ENCODE measurements at places on chromosomes 11 and 22.

DNA sequence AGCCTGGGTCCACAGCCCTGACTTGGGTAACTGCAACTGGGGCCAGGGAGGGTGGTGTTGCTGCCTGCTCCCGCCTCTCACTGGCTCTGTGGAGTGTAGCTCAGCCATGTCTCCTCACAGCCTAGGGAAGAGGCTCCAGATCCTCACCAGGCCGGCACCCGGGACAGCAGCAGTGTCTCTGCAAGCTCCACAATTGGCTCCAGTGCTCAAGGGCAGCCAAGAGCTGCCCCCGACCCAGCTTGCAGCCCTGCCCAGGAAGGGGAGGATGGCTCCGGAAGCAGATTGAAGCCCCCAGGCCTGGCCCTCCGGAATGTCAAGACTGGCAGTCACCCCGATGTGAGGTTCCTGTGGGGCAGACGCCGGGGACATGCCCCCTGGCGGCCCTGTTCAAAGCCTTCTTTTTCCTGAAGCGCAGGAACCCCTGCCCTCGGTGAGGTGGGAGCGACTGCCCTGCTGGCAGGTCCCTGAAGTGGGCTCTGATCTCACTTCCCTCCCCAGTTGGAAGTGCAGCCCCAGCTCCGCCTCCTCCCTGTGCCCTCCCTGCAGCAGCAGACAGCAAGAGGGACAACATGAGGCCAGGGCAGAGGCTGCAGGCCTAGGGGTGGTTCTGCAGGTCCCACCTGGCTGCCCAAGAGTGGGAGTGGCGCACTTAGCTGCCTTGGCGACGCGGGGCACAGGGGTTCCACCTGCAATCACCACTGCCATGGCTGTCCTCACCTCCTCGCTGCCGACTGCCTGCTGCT, 816.2 kb upstream of the LUZP2 start:
- DNase-seq = no peak

GRCh38 chr11:9057888-9058287, 33.5 kb downstream of the SCUBE2 start:
- no peak for DNase-seq

DNA sequence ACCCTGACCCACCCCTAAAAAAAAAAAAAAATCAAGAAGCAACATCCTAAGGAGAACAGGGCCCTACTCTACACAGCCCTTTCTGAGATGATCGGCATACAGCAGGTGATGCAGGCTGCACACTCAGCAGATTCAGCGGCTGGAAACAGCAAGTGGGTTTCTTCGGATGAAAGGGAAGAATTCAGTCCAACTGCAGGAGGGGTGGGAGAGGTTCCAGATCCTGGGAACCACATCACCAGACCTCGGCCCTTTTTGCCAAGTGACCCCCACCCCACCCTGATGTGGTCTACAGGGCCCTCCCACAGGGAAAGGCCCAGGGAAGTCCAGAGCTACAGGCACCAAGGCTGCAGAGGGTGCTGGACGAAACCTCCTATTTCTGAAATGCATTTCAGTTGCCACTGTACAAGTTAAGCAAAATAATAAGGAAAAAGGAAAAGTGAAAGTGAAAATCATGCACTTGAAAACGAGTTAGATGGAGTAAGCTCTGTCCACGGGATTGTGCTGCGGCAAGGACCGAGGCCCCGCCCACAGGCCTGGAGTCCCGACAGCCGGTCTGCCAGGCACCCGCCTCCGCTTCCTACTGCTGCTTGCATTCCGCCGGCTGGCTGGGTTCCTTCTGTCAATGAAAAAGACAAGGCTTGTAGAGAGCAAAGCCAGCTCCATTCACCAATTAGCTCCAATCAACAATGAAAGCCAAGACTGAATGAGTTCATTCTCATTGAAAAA, 16.0 kb upstream of the PHLDA2 start:
- no peak for DNase-seq

GRCh38 chr11:42802201-42802899, 509.4 kb upstream of the API5 start:
- DNase-seq = no peak

DNA sequence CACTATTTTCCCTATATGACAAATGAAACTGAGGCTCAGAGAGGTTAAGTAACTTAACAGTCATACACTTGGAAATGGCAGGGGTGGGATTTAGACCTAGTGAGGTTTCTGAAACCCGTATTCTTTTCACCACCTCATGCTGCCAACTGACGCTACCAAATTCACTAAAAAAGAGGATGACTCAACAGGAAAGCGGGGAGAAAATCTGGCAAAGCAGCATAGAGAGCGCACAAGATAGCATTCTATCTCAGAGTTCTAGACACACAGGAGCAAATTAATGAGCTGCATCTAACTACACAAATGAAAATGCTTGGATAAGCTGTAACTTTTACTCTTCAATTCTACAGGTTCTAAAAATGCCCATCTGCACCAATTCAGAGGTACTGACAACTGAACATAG, 136.4 kb downstream of the RBFOX2 start:
- DNase-seq = no peak

DNA sequence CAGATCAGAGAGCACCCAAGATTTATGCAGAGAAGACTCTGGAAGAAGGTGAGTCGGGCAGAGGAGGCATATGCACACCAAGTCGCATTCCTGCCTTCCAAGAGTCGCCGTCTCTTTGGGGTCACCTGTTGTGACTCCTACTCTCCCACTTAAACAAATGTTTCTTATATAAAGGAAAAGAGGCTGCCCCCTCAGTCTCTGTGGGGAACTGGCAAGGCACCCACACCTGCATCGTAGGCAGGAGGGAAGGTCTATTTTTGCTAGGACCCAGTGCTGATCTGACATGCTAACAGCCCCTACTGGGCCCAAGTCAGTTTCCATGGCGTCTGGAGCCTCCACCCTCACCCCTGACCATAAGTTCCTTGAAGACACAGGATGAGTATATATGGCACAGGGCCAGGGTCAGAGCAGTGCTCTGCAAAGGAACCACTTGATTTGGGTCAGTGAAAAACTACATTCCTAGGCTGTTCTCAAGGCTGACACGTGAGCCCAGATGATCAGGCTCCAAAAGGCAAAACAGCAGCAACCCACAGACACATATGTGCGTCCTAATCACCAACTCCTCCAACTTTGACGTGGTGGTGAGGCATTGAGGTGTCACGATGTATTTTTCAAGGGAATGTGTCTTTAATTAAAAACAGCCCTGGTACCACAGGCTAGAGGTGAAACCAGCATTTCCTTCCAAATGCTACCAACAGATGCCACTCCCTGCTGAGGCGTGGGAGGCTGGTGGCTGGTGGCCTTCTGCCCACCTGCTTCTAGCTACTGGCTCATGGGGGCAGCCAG, 55.6 kb upstream of the CSNK2A3 start:
- DNase-seq = no peak

GRCh38 chr11:69221086-69221485, 65.4 kb downstream of the SMIM38 start:
- no peak for DNase-seq

DNA sequence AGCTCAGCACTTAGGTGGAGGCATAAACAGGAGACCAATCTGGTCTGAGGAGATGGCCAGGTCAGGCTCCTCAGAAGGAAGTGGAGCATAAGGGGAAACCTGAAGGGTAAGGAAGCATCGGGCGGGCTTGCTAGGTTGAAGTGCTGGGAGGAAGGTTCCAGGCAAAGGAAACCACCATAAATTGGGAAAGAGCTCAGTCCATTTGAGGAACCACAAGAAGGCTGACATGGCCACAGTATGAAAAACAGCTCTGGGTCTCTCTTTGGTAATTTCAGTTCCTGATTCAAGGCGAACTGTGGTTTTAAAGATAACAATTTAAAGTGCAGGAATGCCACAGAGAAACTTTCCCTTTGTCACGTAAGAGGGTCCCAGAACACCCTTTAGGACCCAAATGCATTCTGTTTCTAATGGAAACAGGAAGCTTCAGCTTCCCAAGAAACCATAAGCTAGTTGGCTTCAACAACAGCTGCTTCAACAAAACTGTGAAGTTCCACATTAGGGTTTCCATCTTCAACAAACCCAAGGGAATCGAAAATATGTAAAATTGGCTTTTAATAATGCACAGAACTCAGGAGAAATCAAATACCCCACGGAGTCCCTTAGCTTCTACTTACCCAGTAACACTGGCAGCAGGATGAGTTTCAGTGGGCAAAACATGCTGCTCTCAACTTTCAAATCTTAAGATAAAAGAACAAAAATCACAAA, 10.4 kb downstream of the JAML start:
- no peak for DNase-seq

DNA sequence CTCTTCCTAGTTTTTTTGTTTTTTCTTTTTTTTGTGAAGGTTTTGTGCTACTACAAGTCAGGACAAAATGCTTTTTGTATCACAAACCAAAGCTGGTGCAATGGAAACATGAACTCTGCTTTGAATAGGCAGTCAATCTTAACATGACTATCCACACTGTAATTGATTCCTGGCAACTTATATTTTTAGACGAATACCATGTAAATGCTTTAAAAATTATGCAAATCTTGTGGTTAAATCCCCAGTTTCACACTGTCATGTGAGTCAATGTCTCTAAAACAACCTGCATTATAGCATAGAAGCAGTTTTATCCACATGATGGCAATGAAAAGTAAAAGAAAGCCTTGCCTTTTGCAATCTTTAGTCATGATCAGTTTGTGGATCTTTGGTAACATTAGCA, 8.9 kb downstream of the TRPC6 start:
- no peak for DNase-seq

GRCh38 chr11:7642747-7643146, 30.6 kb downstream of the CYB5R2 start:
- DNase-seq = no peak

DNA sequence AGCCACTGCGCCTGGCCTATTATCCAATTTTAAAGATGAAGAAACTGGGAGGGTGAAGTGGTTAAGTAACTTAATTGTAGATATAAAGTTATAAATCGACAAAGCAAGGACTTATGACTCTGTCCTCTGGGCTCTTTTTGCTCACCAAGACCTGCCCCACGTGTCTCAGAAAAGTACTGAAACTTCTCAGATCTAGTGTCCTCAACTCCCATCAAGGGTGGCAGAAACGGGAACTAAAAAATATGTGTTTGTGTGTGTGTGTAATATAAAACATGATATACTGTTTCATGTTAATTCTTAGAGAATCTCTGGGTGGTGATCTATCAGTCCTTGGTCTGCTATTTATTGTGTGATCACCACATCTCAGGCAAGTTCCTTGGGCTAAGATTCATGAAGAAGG, 104.9 kb downstream of the GAB2 start:
- DNase-seq = no peak

Data from NCI-H774 (cell line).